Kasumi-1 (cell line): ENCODE measurements at places on chromosomes 12 and 14.

- DNase-seq, result peak; percentile 20
Observed at GRCh38 chr12:49750027-49750995, 9.0 kb downstream of the TMBIM6 start.

- no peak for DNase-seq
Observed at GRCh38 chr14:99316281-99317163, 44.5 kb upstream of the BCL11B start.

DNA sequence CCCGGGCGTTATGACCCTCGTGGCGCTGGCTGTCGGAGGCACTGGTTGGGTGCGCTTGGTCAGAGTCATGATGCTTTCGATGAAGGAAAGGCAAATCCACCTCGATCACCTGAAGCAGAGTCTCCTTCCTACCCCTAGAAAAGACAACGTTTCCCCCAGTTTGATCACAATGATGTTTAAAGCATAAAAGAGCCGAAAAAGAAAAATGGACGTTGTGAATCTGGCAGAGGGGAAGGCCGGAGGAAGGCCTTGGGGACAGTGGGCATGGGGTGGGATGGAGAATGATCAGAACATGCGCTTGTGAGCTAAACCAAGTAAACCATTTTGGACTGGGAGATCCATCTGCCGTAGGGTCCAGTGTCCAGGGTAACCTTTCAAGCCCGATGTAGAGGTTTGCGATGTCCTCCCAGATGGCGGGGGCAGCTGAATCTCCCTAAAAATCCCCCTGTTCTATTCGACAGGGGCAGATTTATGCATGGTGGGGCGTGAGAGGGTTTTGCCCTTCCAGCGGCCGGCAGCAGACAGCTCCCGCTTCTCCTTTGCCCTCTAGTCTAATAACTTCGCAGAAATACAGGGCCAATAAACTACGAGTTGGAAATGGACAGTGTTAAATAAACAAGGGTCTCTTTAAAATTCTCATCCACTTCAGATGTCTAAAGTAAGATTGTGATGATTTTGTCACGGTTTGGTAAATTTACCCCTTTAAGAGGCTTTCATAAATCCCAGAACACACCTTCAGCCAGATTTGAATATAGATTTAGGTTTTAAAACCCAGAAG lies 2.3 kb upstream of the OTX2 start:
- no peak for DNase-seq

GRCh38 chr14:72608391-72609204 lies 285.3 kb downstream of the DPF3 start:
- no peak for DNase-seq

DNA sequence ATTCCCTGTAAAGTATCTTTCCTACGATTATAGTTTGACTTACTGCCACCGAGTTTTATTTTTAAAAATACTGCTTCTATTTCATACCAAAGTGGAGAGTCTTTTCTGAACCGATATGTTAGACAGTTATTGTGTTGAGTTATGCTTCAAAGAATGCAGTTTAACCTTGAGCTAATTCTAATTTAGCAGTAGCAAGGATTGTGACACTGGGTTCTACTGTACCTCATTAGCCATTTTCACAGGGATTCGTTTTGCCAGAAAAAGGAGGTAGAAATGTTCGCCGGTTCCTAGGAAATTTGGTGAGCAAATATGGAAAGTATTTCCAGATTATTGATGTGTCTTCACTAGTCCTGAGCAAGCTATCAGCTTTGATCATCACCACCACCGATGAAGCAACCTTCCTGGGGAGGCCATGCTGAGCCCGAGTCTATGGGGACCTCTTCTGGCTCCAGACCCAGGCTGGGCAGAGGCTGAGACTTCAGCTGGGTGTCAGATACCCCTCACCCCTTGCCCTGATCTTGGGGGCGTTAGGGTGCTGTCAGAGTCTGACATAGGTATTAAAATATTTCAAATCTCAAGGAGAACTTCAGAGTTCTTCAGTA lies 13.6 kb downstream of the GLRX5 start:
- no peak for DNase-seq

GRCh38 chr14:105056303-105056831 lies 8.9 kb downstream of the GPR132 start:
- no peak for DNase-seq

DNA sequence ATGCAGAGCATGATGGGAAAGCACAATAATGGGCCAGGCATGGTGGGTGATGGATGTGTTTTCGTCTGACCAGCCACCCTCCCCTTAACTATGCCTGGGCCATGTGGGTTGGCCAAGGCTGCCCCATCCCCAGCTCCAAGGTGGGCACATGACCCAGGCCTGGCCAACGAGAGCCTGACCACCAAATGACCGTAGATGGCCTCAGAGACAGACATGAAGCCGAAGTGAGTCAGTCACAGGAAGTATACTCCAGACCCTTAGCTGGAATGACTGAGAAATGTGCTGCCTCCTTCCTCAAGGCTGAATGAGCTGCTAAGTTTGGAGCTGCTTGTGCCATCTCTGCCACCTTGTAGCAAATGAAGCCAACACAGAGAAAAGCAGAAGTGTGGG lies 233.6 kb downstream of the BCL11B start:
- peak; percentile 23 for DNase-seq

- DNase-seq, result peak; percentile 75
Observed at GRCh38 chr14:61475316-61475715, 153.9 kb downstream of the PRKCH start.

DNA sequence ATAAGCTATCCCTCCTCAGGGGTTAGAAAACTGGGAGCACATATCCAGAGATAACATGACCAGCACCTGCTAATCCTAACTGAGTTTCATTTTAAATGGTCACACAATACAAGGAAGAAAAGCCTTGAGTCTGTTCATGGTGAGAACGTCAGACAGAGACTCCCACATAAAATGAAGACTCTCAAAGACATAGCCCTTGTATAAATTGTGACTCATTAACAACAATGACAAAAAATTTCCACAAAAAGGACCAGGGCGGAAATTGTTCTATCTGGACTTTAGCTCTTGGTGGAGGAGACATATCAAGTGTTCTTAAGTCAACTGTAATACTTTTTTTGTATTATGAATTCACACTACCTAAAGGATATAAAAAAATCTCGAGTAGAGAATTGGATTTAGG lies 313.7 kb upstream of the DCN start:
- DNase-seq, result no peak

DNA sequence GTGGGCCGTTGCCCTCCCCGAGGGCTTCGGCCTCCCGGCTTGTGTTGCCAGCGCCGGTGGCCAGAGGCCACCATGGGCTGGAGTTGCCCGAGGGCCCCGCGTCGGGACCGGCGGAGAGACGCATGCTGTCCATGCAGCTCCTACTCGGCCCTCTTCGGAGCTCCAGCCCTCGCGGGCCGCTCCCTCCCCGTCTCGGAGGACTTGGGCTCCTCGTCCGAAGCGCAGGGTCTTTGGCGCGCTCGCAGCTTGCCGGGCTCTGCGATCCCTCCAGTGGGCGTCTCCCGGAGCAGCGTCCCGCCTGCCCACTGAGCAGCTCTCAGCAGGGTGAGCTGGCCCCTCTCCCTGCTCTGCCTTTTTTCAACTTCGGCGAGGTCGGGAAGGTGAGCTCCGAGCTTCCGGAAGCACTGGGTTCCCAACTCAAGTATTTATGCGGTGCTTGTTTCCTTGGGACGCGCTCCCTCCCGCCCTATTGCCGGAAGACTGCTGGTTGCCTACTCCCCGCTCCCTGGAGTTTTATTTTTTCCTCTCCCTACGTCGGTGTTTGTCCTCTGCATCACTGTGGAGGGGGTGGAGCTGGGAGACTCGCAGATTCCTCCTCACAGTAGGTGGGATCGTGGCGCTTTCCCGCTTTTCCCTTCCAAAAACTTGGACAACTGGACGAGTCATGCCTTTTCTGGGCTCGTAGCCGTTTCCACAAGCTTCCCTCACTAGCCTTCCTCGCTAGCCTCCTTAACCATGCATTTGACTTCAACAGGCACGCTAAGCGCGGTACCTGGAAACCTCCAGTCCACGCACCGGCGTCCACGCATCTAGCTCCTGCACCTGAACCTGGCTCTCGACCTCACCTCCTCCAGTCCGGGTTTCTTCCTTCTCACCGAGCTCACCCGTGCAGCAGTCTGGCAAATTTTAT lies at the start of gene AVPR1A:
TSS of gene AVPR1A (minus strand) at position 489 of the 910 bp plus-strand sequence. CDS start at position 124, 365 bp downstream.
- no peak for DNase-seq

- DNase-seq, result no peak
Observed at GRCh38 chr14:70265422-70265821, 76.7 kb upstream of the SLC8A3 start.

DNA sequence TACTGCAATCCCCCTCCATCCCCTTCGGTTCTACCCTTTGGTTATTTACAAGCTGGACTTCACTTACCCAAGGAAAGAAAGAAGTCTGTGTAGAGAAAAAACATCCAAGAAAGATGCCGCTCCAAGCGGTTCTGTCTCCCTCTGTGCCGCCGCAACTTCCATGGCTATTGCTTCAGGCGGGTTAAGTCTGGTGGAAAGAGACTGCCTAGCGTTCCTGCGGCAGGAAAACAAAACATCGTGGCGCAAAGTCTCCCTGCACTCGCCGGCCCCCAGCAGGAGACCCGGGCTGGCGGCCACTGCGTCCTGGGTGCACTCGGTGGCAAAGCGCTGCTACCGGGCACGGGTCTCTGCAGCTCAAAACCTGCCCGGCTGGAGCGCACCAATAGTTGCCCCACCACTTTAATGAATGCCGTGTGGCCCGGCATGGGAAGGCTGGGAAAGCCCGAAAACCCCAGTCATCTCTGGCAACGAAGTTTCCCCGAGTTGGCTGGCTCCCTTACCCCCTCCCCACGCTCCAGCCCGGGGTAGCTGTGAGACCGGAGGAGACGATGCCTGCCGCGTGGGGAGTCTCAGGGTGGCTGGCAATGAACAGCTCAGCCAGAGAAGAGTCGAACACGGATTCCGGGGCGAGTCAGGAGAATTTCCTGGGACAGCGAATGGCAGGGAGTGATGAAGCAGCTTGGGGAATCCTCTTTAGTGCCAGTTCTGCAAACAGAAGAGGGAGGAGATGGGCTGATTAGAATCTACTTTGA lies 3.5 kb upstream of the KCNK10 start:
- no peak for DNase-seq

GRCh38 chr14:75341620-75342019 lies 63.0 kb downstream of the FOS start:
- DNase-seq, result peak; percentile 71

GRCh38 chr12:39451977-39452376 lies 9.1 kb upstream of the KIF21A start:
- DNase-seq, result no peak

- DNase-seq, result no peak
Observed at GRCh38 chr14:68815298-68816182, 22.7 kb upstream of the ZFP36L1 start.

- no peak for DNase-seq
Observed at GRCh38 chr14:39974036-39974435, 541.8 kb upstream of the FBXO33 start.

DNA sequence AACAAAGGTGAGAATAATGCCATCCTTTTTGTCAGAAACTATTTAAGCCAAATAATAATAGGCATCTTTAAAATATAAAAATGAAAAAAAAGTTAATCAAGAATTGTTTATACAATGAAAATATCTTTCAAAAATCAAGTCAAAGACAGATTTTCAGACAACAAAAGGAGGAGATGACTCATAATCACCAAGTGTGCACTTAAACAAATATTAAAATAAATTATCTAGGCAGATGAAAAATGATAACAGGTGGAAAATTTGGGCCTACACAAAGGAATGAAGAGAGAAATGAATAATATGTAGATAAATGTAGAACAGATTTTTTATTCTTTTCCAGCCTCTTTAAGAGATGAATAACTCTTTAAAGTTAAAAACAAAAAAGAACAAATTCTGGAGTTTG lies 250.0 kb upstream of the PLEKHG7 start:
- DNase-seq, result no peak

GRCh38 chr12:124030510-124030909 lies 57.5 kb downstream of the ZNF664 start:
- no peak for DNase-seq

DNA sequence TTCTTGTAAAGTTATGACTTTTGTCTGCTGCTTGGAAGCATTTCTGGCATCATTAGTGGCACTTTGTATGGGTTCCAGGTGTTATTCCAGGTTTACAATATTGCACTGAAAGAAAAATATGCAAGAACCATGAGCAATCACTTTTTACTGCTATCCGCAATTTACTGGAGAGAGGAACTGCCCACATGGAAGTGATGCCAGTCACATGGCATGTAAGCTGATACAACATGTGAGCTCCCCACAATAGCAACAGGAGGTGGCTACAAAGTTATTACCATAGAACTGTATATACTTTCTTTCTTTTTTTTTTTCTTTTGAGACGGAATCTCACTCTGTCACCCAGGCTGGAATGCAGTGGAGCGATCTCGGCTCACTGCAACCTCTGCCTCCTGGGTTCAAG lies 1012.1 kb downstream of the BCL11B start:
- DNase-seq, result no peak

DNA sequence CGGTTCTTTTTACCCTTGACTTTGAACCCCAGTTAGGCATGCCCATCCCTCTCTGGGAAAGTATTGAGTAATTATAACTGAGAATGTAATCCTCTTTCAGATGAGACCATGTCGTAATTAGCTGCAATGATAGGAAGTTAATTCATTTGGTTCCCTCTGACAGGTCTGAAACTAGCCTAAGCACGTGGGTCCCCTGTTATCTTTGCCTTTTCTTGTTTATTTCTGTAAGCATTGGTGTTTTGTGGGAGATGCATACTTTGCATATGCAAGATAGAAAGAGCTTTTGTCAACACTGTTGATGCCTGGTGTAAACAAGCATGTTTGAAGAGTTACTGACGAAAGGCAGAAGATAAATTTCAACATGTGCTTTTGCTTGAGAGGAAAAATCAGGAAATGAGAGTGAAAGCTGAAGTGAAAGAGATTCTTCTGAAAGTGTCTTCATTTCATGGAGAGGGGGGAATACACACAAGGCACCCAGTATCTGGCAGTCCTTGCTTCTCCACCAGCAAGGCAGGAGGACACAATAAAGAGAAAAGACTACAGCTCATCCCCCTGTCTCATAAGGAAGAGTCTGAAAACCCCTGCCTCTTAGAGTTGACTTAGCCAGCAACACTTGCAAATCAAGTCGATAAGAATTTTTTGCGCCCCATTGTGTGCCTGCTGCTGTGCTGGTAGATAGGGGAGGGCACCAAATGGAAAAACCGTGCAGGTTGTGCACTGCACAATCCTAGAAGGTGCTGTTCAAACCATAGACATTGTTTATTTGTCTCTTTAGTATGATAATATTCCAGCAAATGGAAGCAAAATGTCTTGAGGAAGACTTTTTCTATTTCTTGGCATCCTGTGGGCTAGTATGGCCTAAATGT lies 77.8 kb downstream of the SLC24A4 start:
- no peak for DNase-seq

DNA sequence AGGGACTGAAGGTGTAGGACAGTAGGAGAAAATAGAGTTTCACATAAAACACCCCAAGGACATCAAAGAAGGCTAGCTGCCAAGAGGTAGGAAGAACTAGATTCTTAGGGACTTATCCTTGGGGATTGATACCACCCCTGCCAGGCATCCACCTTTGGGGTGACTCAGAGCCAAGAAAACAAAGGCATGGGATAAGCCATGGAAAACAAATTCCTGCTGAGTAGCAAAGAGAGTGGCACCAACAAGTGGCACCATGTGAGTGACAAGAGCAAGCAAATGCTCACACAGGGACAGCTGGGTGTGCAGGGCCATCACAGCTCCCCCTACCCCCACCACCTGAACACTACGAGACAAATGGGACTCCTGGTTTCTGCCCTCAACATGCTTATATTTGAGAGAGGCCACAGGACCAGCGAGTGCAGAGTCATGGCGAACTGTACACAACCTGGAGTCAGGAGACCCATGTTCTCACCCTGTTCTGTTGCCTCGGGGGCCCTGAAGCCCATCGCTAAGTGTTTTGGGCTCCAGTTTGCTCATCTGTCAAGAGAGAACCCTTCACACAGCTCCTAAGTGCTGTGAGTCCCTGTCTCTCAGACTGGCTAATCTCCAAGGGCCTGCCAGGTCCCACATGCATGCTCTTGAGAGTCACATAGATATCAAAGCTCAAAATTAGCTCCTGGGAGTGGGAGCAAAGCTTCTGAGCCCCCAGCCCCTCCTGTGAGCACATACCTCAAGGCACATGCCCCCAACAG lies 91.9 kb downstream of the DPF3 start:
- DNase-seq, result no peak
